ENCODE measurements at places on chromosomes 1 and 21.

DNA sequence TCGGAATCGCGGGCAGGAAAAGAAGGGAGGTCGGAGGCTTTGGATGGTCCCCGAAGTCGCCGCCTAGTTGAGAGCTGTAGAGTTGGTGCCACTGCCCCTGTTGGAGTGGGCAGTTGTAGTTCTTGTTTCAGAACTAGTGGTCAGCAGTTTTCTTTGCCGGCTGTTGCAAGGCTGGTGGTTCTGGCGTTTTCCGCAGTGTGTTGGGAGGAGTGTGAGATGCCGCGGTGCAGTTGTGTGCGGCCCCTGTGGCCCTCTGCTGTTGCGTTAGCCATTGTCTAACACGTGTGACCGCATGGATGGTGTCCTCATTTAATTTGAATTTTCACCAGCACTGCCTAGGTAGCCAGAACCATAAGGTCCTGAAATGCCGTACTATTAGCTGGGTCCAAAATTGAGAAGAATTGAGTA lies 1.4 kb downstream of the ARF1 start:
- peak; percentile 38 for DNase-seq

GRCh38 chr1:43983253-43983899 lies 4.4 kb downstream of the B4GALT2 start:
- no peak for DNase-seq

DNA sequence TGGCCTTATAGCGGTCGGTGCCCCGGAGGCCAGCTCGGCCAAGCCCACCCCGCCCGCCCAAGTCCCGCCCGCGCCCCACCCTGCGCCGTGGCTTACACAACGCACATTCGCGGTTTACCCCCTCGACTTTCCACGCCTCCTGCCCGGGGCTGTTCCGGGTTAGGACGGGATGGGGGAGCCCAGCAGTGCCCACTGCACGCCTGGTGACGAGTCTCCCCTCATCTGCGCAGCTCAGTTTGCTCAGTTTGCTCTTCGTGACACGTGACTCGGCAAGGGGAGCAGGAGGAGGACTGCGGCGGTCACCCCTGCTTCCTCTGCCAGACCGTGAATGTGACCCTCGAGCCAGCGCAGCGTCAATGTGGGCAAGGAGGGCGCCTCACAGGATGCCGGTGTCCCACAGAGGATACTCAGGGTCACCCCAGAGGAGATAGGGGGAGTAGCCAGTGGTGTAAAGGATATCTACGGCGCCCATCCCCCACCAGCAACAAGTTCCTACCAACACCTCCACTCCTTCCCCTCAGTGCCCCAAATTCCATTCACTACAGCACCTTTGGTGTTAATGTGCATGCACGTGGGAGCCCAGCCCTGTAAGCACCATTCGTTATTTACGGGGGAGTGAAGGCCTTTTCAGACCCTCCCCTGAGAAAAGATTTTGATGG lies 350 bp upstream of the S100A6 start:
- peak; percentile 91 for DNase-seq

GRCh38 chr1:166974647-166975345 lies 544 bp downstream of the ILDR2 start:
- no peak for DNase-seq

GRCh38 chr1:8213676-8214075 lies 104.2 kb upstream of the SLC45A1 start:
- no peak for DNase-seq

GRCh38 chr1:76640092-76640491 lies 227.2 kb upstream of the ST6GALNAC5 start:
- peak; percentile 69 for DNase-seq

- DNase-seq = no peak
Observed at GRCh38 chr1:156226116-156226538, 13.3 kb downstream of the PMF1 start.

GRCh38 chr1:55990007-55990406 lies 589.4 kb downstream of the PLPP3 start:
- DNase-seq = no peak

GRCh38 chr1:88462488-88463261 lies 221.4 kb upstream of the PKN2 start:
- DNase-seq = peak; percentile 26

DNA sequence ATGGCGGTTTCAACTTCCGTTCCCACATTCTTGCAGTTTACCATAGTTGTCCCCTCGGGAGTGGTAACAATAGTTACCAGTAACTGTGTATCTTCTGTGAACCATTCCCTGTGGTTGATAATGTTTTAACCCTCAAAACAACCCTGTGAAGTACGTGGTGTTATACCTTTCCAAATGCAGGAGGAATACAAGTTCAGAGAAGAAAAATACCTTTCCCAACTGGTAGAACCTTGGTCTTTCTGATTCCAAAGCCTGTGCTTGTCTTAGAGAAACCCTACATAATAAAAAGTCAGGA lies 789 bp downstream of the BTF3L4 start:
- peak; percentile 80 for DNase-seq

GRCh38 chr1:36187800-36188593 lies 32.0 kb downstream of the MAP7D1 start:
- peak; percentile 91 for DNase-seq

- DNase-seq = peak; percentile 40
Observed at GRCh38 chr1:201603613-201604232, 64.8 kb downstream of the NAV1 start.

DNA sequence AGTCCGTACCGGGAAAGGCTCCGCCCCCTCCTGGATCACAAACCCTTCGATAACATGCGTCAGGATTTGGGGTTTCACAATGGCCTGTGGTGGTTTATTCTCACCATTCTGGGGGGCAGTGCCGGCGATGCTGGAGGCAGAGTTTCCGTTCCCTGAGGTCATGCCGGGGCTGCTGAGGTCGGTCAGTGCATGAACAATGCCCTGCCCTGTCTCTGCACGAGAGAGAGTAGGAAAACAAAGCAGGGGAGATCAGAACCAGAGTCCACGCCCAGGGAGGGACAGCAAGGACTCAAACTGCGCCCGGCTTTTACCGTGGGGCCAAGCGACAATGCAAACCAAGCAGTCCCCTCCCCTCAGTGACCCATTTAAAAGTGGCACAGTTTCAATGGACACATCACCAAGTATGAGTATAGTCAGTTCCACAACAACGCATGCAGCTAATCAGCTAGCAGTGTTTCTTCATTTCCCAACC lies 13.2 kb upstream of the A3GALT2 start:
- peak; percentile 82 for DNase-seq

- DNase-seq = peak; percentile 42
Observed at GRCh38 chr1:78437396-78437795, 53.4 kb upstream of the PTGFR start.

- DNase-seq = peak; percentile 41
Observed at GRCh38 chr1:31029026-31029425, 36.5 kb downstream of the PUM1 start.

- no peak for DNase-seq
Observed at GRCh38 chr21:14589855-14590563, 43.9 kb upstream of the SAMSN1 start.

DNA sequence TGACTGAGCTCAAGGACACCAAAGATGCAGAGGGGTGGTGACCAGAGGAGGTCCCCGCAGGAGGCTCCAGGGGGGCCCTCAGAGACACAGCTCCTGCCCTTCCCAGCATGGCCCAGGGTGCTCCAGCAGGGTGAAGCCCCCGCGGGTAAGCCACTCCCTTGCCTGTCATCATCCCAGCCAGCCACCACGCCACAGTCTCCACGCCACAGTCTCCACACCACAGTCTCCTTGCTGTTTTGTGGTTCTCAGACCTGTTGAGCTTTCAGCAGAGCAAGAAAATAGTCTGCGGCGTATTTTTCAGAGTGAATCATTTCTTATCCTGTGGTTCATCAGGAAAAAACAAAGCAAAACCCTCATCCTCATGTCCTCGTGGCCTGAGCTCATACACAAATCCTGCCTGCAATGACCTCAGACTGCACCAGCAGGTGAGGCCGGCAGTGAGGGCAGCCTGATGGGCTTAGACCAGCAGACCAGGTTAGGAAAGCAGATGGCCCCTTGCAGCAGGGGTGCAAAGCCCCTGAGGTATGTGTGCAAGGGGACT lies 25.7 kb upstream of the ABCG1 start:
- DNase-seq = no peak

GRCh38 chr1:188270497-188270896 lies 1441.7 kb downstream of the PLA2G4A start:
- no peak for DNase-seq

- no peak for DNase-seq
Observed at GRCh38 chr1:15736038-15736891, at the start of gene SLC25A34. TSS of gene SLC25A34 (plus strand) at chr1:15736258. CDS start at chr1:15736486, 228 bp downstream.

DNA sequence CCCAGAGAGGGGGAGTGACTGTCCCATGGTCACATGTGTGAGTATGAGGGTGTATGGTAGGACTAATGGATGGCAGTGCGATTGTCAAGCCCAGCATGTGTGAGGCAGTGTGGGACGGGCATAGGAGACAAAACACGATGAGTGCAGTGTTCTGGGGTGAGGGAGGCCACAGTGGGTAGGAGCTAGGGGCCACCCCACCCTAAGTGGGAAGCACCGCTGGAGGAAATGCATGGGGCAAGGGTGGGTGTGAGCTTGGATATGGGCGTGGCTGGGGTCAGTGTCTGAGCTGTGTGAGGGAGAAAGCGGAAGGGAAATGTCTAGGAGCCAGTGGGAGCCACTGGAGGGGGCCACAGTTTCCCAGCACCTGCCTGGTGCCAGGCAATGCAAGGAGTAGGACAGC lies 56.5 kb downstream of the FOXO6 start:
- DNase-seq = no peak

DNA sequence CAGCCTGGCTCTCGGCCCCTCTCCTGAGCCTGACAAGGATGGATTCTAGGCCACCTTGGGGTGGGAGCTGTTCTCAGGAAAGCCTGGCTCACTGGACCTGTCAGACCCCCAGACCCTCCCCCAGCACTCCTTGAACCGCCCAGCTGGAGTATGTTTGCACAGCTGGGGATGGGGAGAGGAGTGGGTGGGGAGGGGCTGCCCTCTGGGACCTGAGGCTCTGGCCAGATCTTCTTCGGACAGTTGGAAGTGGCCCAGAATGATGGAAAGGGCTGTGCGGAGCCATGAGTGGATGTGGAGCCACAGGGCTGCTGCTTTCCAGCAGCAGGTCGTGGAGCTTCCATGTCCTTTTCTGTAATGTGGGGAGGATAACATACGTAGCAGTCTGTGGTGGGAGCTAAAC lies 43.0 kb upstream of the TRABD2B start:
- DNase-seq = no peak

DNA sequence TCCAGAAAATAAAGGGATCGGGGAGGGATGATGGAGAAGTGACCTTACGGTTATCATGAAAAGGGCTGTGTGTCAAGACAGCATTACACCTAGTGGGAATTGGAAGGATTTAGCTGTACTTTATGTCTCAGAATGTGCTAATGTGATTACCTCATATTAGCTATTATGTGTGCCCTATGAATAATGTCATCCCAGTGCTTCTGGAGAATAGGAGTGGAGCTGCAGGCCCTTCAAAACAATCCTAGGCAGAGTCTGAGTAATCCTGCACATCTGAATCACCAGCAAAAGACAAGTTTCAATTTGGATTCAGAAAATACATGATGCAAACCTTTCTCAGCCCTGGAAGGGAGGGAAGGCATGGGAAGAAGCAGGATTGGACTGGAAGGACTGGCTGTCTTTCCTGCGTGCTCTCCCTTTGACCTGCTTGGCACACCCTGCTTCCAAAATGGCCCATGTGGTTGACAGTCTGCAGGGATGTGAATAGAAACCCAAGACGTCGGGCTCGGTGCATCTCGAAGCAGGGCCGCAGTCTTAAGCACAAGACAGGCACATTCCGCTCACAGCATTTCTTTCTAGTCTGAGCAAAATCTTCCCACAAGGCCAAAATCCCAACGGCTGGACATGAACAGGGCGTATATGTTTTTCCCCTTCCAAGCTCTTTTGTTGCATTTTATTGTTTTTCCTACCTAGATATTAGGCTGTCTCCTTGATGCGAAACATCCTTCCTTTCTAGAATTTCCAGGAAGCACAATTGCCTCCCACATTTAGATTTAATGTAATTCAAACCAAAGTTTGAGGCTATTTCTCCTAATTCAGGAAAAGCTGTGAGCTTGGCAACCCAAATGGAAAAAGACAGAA lies 54.3 kb upstream of the TARBP1 start:
- DNase-seq = peak; percentile 98

DNA sequence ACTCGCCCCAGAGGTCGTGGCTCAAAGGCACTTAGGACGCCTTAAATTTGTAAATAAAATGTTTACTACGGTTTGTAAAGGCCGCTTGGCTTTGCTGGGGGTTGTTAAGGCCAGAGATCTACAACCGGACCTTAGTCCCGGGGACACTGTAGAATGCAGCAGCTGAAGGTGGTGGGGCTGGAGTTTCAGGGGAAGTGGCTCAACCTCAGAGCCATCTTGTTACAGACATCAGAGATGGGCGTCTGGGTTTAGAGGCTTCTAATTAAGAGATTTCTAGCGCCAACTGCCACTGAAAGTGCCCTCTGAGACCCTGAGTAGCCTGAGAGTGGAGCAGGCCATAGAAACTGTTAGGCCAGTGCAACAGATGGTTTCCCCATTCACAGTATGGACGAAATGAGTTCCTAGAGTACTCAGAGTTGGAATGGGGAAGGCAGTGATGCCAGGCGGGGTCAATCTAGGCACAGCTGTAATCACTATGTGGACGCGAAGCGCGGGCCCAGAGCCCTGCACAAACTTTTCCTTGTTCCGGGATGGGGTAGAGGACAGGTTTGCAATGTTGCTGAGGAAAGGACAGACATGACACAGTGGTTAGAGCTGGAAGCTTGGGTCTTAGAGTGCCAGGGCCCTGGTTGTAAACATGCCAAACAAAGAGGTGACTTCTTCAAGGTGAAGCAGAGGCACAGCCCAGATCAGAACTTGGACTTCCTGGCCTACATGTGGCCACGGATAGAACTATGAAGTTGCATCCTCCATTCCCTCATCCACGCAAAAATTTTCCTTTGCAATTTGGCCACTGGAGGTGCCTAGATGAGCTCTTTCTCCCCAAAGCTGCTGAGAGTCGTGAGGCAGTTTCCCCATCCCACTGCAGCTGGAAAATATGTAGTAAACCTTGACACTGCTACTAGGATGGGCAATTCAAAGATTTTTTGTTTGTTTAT lies 6.0 kb downstream of the HLX start:
- DNase-seq = no peak

- no peak for DNase-seq
Observed at GRCh38 chr1:10776190-10776905, 20.1 kb downstream of the CASZ1 start.

DNA sequence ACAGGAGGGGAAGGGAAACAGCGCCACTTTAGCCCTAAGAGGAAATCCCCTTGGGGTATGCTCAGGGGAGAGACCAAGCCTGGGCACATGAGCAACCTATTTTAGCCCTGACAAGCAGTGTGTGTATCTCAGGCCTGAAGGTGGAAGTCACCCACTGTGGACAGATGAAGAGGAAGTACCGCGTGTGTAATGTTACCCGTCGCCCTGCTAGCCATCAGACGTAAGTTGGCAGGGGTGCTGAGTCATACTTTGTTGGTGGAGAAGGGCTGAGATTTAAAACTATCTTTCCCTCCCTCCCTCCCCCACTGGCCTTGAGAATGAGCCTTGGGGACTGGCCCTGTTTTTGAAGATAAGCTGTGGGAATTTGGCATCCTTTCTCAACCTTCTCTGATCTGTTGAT lies 11.2 kb downstream of the AGO1 start:
- no peak for DNase-seq

- DNase-seq = no peak
Observed at GRCh38 chr1:218702775-218703174, 357.6 kb downstream of the TGFB2 start.

- no peak for DNase-seq
Observed at GRCh38 chr21:41443562-41443961, 17.5 kb downstream of the MX1 start.

GRCh38 chr1:64031236-64031635 lies 172.2 kb upstream of the UBE2U start:
- no peak for DNase-seq
